ENCODE measurements at places on chromosomes 12 and 14. TPM values are rescaled to one million over a fixed set of nuclear protein-coding genes. Genes with fewer than 3 reads are reported as not detected.

USP44 gene
- polyA plus RNA-seq = 2.5 TPM

ERG28 gene
- 36.4 TPM for polyA plus RNA-seq

TAS2R10 gene
- polyA plus RNA-seq = 1.4 TPM

DHRS4L2 gene
- polyA plus RNA-seq = 43.1 TPM

LALBA gene
- not detected for polyA plus RNA-seq

ERGIC2 gene
- polyA plus RNA-seq = 109 TPM

SLC7A7 gene
- polyA plus RNA-seq = 121 TPM

KRT81 gene
- not detected for polyA plus RNA-seq

KLRK1 gene
- 0.23 TPM for polyA plus RNA-seq

KRT74 gene
- not detected for polyA plus RNA-seq

LRP1-AS gene
- not detected for polyA plus RNA-seq

ACAD10 gene
- 37.1 TPM for polyA plus RNA-seq

Measured in right renal cortex interstitium (tissue), 3 donors.